Left ventricle myocardium superior (tissue), 1 donor: ENCODE measurements at places on chromosomes 16 and 17. TPM values are rescaled to one million over a fixed set of nuclear protein-coding genes. Genes with fewer than 3 reads are reported as not detected.

The CD68 gene
- total RNA-seq, result 26.6 TPM

The MYH1 gene
- 0.10 TPM for total RNA-seq

The SLFN14 gene
- not detected for total RNA-seq

The SPN gene
- total RNA-seq, result 0.87 TPM

The TP53TG3F gene
- total RNA-seq, result not detected

DNA sequence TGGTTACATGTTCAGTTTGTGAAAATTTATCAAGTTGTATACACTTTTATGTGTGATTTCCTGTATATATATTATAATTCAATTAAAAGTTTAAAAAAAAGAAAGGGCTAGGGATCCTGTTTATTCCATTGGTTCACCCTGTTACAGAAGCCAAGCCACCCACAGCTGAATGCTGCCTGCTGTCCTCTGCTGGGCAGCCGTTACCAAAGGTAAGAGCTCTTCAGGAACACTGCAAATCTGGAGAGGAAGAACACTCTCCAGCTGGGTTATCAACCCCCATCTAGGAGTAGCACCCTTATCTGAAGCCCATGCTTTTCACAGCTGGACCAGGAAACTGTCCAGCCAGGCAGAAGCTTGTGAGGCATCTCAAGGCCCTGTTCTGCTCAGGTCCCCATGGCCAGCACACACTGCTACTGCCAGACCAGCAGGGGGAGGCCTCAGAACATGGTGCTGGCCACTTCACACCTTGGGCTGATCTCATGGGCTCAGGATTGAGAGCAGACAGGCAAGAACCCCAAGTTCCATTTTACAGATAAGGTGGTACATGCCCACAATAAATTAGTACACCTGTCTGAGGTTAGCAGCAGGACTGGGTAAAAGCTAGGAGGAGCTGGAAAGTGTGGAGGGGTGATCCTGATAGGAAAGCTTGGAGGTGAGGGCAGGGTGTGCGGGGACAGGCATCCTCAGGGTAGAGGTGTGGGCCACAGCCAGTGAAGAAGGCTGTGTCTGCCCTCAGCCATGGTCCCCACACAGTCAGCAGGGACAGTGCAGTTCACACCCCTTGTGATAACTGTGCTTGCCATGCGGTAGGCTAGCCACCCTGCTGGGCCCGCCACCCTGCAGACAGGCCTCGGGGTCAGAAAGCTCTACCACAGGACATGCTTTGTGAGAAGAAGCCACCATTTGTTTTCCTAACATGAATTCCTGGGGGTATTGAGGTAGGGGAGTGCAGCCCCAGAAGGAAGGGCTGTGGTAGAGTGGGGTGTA lies 54.3 kb upstream of the SREBF1 start:
- peak; percentile 52 for DNase-seq

- no peak for DNase-seq
Observed at GRCh38 chr17:39944393-39944711, 16.8 kb downstream of the LRRC3C start.

- no peak for DNase-seq
Observed at GRCh38 chr17:42341568-42341967, 46.7 kb downstream of the STAT3 start.

GRCh38 chr17:7851438-7852261 lies 3.2 kb upstream of the TMEM88 start:
- DNase-seq, result peak; percentile 93

DNA sequence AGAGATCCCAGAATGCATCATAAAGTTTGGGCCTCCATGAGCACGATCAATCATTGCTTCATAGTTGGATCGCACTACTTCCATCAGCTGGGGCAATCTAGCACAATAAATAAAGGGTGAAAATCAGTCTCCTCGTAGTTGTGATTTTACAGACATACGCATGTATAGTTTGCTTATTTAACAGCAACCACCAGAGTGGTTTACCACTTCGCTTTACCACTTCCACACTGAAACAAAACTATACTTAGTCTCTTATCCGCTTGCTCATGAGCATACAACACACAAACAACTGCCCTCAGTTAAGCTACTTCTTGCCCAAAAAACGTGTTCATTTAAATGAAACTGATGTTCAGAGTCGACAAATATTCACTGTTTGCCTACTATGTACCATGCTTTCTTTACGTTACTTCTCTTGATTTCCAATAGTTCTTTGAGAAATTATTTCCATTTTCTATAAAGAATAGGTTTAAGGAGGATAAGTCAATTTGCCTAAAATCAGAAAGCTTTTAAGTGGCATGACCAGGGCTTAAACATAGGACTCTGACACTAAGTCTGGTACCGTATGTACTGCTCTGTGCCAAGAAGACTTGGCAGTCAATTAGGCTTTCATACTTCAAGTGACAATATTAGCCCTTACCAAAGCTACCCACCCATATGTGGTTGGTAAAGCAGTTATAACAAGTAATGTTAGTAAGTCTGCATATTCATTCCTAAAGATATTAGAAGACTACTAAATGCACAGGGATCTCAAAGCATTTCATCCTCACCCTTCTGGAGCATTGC lies 22.0 kb downstream of the SETD6 start:
- no peak for DNase-seq

GRCh38 chr16:86590501-86591144 lies 12.3 kb downstream of the FOXL1 start:
- DNase-seq, result no peak

GRCh38 chr17:49851387-49852291 lies 3.8 kb upstream of the TAC4 start:
- DNase-seq, result peak; percentile 89

GRCh38 chr17:76826330-76827068 lies 41.7 kb upstream of the MGAT5B start:
- DNase-seq, result no peak

DNA sequence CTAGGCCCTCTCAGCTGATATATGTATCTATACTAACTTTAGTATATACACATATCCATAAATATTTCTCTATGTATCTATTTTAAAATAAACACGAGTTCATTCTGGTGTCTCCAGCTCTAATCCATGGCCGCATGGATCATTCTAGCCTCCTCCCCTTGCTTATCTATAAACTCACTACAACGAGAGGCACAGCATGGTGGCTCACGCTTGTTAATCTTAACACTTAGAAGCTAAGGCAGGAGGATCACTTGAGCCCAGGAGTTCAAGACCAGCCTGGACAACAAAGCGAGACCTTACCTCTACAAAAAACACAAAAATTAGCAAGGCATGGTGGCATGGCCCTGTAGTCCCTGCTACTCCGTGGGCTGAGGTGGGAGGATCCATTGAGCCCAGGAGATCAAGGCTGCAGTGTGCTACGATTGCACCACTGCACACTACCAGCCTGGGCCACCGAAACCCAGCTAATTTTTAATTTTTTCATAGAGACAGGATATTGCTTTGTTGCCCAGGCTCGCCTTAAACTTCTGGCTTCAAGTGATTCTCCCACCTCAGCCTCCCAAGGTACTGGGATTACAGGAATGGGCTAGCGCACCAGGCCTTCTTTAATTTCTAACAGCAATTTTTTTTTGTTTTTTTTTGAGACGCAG lies 3.9 kb upstream of the ZNF207 start:
- DNase-seq, result no peak

- no peak for DNase-seq
Observed at GRCh38 chr16:66568355-66568754, 2.1 kb downstream of the CMTM1 start.
